ENCODE measurements at places on chromosomes 7 and 10.

GRCh38 chr10:37754538-37755323 lies 102.7 kb downstream of the ZNF248 start:
- peak; percentile 26 for DNase-seq

GRCh38 chr10:99233000-99233688 lies 2.5 kb downstream of the HPSE2 start:
- DNase-seq, result no peak

- DNase-seq, result no peak
Observed at GRCh38 chr7:28157076-28157745, 23.4 kb downstream of the JAZF1 start.

- no peak for DNase-seq
Observed at GRCh38 chr10:98029149-98030092, 1.0 kb downstream of the CRTAC1 start.

- no peak for DNase-seq
Observed at GRCh38 chr7:2525658-2526630, 6.4 kb downstream of the LFNG start.

- DNase-seq, result no peak
Observed at GRCh38 chr10:5476918-5477525, 22.3 kb downstream of the CALML5 start.

- no peak for DNase-seq
Observed at GRCh38 chr10:10915215-10915614, 102.5 kb upstream of the CELF2 start.

DNA sequence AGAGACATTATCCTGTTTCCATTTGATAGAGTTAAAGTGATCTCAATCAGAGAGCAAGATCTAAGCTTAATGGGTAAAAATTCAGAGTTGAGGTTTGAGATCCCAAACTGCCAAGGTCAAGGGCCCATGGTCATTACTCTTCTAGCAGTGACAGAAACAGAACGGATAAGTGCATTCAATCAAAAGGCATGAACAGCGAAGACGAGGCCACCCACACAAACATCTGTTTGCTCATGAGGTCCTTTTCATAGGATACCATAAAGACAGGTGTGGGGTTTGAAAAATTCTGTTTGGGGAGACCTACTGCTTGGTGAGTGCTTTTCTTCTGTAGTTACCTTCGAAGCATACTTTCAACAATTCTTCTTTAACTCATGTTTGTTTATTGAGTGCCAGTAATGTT lies 58.3 kb downstream of the SEMA3C start:
- DNase-seq, result no peak

DNA sequence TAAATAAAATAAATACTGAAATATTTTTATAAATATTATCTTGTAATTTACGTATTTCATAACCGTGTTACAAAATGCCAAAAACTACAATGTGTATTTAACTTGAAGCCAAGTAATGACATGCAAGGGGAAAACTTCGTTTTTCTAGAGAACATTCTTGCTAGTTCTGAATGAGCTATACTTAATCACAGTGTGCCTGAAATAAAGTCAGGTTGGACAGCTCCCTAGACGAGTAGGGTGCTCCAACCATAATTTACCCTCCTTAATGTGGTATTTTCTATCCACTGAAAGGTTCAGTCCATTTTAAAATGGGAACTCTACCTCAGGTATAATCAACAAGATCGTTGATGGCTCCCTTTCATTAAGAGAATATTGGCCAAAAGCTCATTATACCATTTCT lies 194.5 kb upstream of the AHR start:
- no peak for DNase-seq

- peak; percentile 11 for DNase-seq
Observed at GRCh38 chr10:82358486-82359099, 483.6 kb downstream of the NRG3 start.

DNA sequence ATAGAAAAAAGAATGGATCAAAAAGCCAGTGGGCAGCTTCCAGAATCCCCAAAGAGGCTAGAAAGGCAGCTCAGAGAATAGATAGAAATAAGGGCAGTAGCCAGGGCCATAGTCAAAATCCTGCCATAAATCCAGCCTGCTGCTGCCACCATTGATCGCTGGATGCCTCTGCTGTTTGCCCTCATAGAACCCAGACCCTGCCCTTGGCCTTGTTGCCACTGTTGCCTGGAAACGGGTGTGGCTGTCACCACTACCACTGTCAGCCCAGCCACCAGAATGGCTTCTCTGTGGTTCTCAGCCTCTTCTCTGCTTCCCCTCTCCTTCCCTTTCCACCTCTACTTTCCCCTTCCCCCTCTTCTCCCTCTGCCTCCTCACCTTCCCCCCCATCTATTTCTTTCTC lies 57.8 kb downstream of the HHEX start:
- no peak for DNase-seq

GRCh38 chr10:106996510-106996909 lies 168.0 kb downstream of the SORCS1 start:
- DNase-seq, result no peak

GRCh38 chr10:31319602-31320549 lies 860 bp downstream of the ZEB1 start:
- DNase-seq, result peak; percentile 31

- DNase-seq, result no peak
Observed at GRCh38 chr7:96870934-96871333, 134.4 kb upstream of the DLX6 start.

- DNase-seq, result no peak
Observed at GRCh38 chr7:49580761-49581160, 192.7 kb upstream of the VWC2 start.

DNA sequence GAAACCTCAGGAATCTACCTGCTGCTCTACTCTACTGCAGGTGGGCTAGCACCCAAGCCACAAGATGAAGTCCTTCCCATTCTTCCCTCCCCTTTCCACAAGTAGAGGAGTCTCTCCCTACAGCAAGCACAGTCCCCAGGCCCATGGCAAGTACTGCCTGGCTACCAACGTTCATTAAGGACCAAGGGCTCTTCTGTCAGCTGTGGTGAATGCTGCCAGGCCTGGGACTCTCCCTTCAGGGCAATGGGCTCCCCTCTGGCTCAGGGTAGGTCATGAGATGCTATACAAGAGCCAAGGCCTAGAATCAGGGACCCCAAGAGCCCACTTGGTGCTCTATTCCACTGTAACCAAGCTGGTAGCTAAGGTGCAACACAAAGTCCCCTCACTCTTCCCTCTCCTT lies 39.8 kb downstream of the SNX13 start:
- no peak for DNase-seq

- DNase-seq, result no peak
Observed at GRCh38 chr7:16554518-16555236, 28.1 kb downstream of the LRRC72 start.

- no peak for DNase-seq
Observed at GRCh38 chr10:15166325-15166724, 2.2 kb downstream of the NMT2 start.

GRCh38 chr10:99768556-99768955 lies 13.9 kb upstream of the ABCC2 start:
- DNase-seq, result peak; percentile 51

GRCh38 chr10:13453896-13454295 lies 74.9 kb downstream of the BEND7 start:
- no peak for DNase-seq

DNA sequence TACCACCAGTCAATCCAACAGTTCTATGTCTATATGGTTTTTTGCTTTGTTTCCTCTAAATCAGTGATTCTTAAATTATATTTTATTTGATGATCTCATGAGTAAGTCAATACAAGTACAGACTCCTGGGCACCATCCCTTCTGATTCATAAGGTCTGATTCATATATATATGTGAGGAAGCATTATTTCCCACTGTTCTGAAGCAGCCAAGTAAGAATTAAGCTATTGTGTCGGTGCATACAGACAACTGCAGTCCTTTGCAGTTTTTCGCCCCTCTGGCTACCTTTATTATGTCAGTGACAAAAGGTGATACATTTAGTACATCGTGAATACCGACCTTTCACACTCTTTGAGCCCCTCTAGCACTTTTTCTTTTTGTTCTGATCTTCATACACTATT lies 1079.6 kb upstream of the C7orf33 start:
- DNase-seq, result no peak

GRCh38 chr7:28516390-28517172 lies 104.3 kb downstream of the CREB5 start:
- peak; percentile 26 for DNase-seq

DNA sequence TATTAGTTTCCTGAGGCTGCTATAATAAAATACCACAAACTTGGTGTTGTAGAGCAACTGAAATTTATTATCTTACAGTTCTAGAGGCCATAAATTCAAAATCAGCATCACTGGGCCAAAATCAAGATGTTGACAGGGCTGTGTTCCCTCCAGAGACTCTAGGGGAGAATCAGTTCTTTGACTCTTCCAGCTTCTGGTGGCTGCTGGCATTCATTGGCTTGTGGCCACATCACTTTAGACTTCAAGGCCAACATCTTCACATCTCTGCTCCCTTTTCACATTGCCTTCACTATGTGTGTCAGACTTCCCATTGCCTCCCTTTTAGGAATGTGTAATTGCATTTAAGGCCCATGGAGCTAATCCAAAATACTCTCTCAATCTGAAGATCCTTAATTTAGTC lies 1.6 kb upstream of the MRPS33 start:
- no peak for DNase-seq

GRCh38 chr10:121305066-121305465 lies 293.2 kb downstream of the FGFR2 start:
- no peak for DNase-seq

GRCh38 chr10:644076-644942 lies 45.2 kb downstream of the DIP2C start:
- no peak for DNase-seq

DNA sequence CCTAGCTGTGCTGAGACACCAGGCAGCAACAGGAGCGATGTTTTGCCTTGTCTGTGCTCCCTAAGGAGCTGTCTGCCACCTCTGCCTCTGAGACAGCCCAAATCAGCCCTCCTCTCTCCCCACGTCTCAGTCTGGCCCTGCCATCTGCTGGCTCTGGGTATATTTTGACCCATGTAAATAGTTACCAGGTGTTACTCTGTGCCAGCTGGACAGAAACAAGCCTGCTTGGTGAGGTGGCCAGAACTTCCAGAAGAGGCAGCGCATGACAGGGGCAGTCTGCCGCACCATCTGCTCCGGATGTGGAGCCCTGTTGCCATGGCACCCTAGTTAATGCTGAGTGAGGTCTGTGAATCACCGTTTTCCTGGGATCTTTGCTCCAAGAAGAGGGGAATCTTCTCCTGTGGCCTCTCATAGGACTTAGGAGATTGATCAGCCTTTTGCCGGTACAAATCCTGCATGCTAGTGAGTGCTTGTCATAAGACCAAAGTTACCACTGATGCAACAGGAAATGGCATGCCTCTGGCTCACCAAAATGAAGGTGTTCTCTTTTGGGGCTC lies 31.8 kb downstream of the GSTO2 start:
- peak; percentile 90 for DNase-seq

- no peak for DNase-seq
Observed at GRCh38 chr10:19974138-19974537, 157.9 kb downstream of the PLXDC2 start.

DNA sequence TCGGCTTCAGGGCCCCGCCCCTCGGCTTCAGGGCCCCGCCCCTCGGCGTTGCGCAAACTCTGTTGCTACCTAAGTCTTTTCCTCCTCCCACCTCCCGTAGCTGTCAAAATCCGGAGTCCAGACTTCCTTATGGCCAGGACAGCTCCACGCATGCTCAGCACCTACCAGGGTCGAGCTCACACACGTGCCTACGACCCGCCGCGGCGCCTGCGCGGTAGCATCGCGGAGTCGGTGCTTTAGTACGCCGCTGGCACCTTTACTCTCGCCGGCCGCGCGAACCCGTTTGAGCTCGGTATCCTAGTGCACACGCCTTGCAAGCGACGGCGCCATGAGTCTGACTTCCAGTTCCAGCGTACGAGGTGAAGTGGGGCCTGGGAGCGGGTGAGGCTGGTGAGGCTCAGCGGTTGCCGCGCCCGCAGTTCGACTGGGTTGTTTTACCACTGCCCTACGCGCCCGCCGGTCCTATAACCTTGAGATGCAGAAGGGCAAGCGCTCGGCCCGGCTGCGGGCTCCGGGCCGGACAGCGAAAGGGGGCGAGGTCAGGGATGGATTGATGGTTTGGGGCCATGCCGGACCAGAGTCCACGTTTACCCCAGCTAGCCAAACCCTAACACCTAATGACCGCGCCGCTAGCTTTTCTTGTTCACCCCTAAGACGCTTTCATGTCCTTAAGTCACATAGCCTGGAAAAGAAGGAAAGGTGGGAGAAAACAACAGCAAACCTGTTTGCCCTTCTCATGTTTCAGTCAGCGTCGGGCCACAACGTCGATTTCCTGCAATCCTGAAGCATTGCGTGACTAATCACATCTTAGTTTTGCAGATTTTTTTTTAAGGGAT lies at the start of gene CISD1:
TSS of gene CISD1 (plus strand) at position 217 of the 836 bp plus-strand sequence. CDS start at position 329, 112 bp downstream.
- DNase-seq, result peak; percentile 99

DNA sequence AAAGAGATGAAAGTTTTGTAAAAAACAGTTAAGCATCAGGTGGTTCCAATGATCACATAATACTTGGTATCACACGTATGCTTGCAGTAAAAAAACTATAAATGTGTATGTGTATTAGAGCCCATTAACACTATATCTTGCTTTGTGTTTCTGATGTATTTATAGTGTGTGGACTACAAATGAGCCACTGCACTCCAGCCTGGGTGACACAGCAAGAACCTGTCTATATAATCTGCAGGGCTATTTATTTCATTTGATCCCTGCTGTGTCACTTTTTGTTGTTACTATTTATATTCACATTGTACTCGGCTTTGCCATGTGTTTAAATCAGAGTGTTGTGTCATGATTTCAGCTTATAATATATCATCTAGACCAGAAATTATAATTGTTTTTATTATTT lies 487.8 kb upstream of the TEX47 start:
- DNase-seq, result no peak

GRCh38 chr7:137932881-137933269 lies 69.0 kb downstream of the CREB3L2 start:
- peak; percentile 64 for DNase-seq

- no peak for DNase-seq
Observed at GRCh38 chr7:79528421-79528820, 75.0 kb upstream of the MAGI2 start.

DNA sequence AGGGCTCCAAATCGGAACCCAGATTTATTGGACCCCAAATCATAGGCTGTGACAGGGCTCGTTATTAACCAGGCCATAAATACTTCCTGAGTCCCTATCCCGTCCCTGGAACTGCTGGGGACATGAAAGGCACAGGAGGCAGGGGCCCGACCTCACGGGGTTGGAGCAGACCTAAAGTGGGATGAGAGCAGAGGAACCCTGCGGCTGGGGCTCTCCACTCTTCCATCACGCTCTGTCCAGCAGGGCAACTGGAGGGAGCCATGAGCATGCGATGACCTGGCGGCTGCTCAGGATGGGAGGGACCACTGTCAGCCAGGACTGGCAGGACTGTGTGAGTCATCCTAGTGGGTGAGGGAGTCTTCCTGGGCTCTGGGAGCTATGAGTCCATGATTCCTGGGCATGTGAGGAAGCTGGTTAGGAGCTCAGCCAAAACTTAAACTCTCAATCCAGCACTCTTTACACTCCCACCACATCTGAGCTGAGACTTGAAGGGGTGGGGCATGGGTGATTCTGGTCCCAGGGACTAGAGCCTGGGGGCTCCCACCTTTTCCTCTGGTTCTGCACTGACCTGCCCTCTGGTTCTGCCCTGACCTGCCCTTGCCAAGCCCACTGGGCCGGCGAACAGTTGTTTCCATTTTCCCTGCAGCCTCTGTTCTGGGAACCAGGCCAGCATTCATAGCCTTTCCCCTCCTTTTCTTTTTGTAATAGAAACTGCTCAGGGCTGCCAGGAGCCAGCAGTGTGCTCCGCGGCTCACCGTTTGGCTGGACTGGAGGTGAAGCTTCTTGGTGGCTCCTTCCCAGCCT lies 47.1 kb downstream of the SYPL1 start:
- peak; percentile 95 for DNase-seq

GRCh38 chr7:104185346-104185745 lies 22.5 kb downstream of the ORC5 start:
- no peak for DNase-seq

All from AG20443 (cell line).